Stimulated activated CD4-positive, alpha-beta T cell treated with anti-CD3 and anti-CD28 coated beads, Interleukin-1b, Interleukin-23, amount 100 ng/mL, for 4 hours (primary cell): ENCODE measurements at places on chromosomes 11 and 22.

DNA sequence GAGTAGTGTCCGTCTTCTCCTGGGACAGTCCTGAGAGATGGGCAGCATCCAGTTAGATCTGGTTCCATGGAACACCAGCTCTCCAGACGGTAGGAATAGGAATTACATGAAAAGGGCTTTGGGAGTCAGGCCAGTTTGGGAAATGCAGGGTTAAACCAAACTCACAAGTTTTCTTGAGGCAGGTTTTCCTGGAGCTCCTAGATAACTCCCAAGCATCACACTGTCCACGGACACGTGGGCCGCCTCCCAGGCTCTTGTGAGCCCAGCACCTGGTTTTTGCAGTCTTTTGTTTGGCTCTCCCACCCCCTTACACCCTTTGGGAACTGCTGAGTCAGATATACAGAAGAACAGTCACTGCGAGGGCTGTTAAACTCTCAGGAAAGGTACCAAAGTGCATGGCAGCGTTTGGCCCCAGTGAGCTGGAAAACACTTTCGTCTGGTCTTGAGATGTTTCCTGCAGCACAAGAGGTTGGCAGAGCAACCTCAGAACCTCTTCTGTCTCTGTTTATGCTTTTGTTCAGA lies 90.0 kb downstream of the BCR start:
- no peak for DNase-seq

DNA sequence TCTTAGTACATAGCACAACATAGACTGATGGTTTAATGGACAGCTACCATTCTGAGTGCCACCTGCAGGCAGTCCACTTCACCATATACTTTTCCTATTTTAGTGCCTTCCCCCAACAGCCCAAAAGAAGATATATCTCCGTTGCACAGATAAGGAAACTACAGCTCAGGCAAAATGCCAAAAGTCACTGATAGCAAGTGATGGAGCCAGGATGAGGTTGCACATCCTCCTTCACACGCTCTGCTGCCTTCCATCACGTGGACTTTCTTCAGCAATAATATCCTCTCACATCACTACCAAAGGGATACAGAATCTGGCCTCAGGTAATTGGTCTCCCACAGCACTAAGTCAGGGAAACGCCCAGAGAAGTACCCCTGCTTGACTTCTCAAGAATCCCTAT lies 7.5 kb downstream of the TCF20 start:
- no peak for DNase-seq

DNA sequence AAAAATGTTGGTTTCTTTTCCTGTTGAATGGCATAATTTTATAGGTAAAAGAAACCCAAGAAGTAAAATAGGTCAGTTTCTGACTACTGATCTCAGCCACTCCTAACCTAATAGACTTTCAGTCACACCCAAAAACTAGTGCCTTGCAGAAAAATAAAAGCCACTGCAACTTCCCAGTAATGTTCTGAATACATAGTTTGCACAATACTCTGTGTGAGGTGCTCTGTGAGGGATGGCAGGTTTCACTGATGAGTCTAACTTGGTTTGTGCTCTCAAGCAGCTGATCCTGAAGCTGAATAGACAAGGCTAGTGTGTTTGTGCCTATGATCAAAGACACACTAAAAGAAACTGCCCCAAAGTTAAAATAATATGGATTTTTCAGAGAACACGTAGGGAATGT lies 758.3 kb downstream of the NELL1 start:
- no peak for DNase-seq

- DNase-seq: no peak
Observed at GRCh38 chr22:25134028-25134427, 65.6 kb upstream of the CRYBB3 start.

- no peak for DNase-seq
Observed at GRCh38 chr11:119941636-119942411, 196.1 kb downstream of the TRIM29 start.

GRCh38 chr11:110355011-110355744 lies 58.8 kb upstream of the RDX start:
- DNase-seq: no peak

DNA sequence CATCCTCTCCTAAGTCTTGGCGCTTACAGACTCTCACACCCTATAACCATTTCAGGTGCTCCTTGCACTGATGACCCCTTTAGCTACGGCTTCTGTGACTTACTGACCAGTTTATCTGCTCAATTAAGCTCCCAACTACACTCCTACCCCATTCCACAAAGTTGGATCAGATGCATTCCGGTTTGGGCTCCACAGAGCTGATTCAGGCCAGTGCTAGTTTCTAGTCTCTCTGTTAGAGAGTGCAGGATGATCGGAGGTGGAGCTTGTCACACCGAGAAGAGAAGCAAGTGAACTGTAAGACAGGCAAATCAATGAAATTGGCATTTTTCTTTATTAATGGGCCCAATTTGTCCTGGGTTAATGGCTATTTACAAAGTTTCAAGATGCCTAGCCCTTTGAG lies 436.8 kb upstream of the CADM1 start:
- DNase-seq: no peak

DNA sequence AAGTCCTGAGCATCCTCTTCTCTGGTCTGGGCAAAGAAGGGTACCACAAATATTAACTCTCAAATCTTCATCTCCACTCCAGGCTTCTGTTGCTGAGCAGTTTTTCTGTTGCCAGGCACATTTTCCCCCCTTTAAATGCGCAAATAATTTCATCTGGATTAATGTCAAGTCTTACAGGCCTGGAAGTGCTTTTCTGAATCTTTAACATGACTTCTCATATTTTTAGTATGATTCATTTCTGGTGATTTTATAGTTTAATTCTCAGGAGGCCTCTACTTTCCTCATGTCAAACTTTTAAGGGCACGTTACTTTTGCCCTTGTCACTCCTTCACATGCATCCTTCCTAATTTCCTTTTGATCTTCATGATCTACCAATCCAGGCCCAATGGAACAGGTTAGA lies 510.2 kb downstream of the METTL15 start:
- DNase-seq: no peak

DNA sequence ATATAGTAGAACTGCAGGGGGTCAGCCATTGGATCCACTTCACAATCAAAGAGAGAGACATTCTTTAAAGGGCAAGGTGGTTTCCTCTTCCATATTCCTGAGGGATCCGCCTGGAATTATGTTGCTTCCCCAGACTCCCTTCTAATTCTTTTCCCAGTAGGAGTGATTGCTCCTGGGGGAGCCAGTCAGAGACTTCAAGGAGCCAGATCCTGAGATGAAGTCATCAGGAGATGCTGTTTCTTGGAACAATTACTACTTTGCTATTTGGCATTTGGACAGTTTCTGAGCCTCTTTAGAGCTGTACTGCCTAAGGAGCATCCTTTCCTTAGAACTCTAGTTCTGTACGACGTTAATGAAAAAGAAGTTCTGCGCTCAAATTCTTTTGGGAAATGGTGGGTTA lies 1.9 kb upstream of the OR9Q2 start:
- no peak for DNase-seq

- no peak for DNase-seq
Observed at GRCh38 chr22:27729246-27729645, 72.3 kb downstream of the MN1 start.

DNA sequence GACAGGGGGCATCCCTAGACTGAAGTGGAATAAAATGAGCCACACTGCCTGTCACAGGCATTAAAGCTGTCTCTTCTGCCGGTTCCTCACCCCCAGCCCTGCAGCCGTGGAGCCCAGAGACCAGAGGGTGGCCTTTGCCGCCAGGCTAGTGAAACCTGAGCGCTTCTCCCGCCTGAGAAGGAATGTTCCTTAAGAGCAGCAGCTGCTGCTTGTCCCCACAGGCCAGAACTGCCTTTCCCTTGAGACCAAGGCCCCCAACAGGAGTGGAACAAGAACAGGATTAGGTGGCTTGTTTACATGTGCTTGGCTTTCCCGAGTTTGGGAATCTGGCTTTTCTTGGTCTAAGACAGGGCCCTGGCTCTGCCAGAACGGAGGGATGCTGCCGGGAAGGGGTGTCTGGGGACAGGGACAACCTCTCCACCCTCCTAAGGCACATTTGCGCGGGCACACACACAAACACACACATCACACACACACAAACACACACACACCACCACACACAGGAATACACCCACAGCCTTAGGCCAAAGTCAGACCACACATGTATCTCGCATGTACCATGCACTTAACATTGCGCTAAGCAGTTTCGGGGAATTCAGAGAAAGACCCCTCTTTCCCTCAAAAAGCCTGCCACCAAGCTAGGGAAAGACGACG lies 91.8 kb downstream of the FEZ1 start:
- no peak for DNase-seq

DNA sequence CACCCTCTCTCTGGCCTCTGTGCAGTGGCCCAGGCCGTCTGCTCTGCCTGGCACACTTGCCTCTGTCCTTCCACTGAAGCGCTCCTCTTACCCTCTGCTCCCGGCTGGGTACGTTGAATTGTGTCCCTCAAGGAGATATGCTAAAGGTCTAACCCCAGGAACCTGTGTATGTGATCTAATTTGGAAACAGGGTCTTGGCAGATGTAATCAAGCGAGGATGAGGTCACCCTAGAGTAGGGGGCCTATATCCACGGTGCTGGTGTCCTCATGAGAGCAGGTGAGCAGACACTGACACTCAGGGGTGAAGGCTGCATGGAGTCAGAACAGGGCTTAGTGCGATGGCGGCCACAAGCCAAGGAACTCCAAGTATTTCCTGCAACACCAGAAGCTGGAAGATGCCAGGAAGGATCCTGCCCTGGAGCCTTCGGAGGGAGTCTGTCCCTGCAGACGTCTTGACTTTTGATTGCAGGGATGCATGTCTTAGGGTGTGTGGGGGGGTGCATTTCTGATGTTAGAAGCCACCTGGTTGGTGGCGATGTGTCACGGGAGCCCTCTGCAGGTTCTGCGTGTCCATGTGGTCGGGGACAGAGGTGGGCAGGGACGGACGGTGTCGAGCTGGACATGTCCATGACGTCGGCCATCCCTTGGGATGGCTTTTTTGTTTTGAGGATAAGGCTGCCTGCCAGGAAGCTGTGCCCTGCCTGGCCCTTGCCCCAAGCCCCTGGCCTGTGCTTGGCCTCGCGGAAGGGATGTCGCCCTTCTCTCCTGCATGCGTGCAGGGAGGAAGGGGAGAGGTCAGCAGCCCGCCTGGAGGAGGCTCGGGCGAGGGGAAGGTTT lies 68.6 kb downstream of the LRP5 start:
- DNase-seq: no peak

- DNase-seq: peak; percentile 90
Observed at GRCh38 chr11:65833297-65834030, at the start of gene SNX32. Gene SNX32 (plus strand): TSS chr11:65833963. CDS start chr11:65834066, 103 bp downstream.

GRCh38 chr22:36239150-36239400 lies 252 bp downstream of the APOL2 start:
- DNase-seq: no peak

DNA sequence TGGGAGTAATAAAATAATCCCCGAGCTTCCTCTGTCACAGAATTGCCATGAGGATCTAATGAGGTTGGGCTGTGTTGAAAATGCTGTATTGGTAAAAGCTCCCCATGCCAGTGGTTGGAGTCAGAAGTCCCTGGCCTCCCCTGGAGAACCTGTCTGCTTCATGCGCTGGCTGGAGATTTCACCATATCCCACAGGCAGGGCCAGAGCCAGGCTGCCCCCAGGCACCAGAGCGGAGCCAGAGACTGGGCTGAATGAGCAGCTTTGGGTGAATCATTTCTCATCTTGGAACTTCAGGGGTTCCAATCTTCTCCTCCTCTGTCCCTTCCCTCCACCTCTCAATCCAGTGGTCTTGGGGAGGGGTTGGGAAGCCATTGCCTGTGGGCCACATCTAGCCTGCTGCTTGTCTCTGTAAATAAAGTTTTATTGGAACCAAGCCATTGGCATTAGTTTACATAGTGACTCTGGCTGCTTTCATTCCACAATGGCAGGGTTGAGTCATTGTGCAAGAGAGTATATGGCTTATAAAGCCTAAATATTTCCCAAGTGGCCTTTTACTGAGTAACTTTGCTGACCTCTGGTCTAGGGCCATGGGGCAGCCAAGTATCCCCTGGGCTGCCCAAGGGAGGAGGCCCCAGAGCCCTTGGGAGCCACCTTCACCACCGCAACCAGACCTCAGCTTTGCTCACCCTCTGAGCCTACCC lies 35.2 kb downstream of the LRRC10B start:
- no peak for DNase-seq

- no peak for DNase-seq
Observed at GRCh38 chr22:48700566-48701295, 1126.9 kb downstream of the BRD1 start.

DNA sequence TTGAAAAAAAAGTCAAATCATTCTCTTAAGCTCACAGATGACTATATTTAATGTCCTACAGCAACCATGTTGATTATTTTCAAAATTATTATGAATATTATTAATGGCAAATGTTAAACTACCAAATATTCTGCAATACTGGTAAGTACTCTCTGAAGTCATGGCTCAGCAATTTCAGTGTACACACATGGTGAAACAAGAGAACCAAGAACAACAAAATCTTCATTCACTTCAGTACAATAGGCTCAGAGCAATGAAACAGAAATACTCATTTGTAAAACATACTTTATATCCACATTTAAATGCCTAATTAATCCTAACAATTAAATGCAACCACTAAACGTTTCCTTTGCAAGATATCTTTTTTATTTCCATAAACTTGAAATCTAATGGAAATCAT lies 347.2 kb downstream of the TTC28 start:
- DNase-seq: no peak

GRCh38 chr11:7531011-7531410 lies 17.2 kb downstream of the PPFIBP2 start:
- DNase-seq: no peak

DNA sequence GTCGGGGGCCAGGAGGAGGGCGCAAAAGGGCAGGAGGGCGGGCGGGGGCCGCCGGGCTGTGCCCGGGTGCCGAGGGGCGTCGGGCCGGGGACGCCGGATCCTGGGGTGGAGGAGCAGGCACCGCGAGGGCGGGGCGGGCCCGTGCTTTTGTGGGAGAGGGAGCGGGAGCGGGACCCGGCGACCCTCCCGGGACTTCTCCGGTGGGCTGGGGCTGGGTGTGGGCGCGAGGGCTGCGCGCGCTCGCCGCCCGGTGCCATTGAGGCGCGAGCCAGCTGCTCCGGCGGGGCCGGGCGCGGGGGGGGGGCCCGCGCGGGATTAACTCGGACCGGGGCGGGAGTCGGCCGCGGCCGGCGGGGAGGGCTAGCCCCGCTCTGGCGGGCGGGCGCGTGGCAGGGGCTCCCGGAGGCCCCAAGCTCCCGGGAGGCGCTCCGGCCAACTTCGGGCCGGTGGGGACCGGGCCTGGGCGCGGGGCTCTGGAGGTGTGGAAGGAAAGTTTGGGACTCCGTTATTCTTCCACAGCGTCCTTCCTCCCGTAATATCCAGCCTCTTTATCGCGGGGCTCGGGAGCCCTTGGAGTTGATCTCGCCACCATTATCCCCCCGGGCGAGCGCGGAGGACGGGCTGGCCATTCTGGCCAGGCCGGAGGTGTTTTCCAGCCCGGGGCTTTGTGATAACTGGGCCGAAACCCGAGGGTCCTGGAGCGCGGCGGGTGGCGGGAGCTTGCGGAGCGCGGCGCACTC lies 936 bp downstream of the CECR2 start:
- DNase-seq: no peak
